ENCODE measurements at places on chromosomes 6 and 20. TPM values are rescaled to one million over a fixed set of nuclear protein-coding genes. Genes with fewer than 3 reads are reported as not detected.
A peak's percentile ranks its signal among the peaks of the same experiment; 100 is the strongest.

DNA sequence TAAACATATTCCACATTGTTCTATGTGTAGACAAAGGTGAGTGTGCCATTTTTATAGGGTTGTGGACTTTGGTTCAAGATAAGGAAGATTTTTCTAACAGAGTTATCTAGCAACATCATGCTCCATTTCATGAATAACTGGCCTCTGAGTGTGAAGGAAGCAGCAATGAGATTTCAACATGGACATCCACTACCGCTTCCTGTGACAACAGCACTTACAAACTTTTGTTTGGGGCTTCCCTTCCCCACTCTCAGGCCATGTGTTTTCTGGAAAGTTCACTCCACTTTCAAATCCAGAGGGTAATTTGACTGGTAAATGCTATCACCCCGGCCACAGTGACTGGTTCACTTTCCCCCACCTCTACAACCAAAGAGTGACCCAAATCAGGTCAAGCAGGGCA, 38.1 kb upstream of the PROKR2 start:
- DNase-seq, result no peak

- no peak for DNase-seq
Measured at GRCh38 chr6:134351615-134352474, 33.9 kb upstream of the SGK1 start.

DNA sequence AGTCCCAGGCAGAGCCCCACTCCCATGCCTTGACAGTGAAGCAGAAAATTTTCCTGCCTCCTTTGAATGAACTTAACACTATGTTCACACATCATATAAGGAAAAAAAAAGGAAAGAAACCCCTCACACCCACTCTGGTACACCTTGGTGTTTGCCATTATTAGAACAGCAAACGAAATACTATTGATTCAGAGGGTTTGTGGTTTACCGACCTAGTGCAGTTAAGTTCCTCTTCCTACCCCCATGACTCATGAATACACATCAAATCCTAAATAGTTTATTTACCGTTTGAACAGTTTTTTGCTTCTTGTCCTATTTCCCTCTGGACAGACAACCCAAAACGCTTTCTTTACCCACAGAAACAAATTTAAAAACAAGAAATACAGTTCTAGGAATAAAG, 237.7 kb downstream of the FOXA2 start:
- no peak for DNase-seq

DNA sequence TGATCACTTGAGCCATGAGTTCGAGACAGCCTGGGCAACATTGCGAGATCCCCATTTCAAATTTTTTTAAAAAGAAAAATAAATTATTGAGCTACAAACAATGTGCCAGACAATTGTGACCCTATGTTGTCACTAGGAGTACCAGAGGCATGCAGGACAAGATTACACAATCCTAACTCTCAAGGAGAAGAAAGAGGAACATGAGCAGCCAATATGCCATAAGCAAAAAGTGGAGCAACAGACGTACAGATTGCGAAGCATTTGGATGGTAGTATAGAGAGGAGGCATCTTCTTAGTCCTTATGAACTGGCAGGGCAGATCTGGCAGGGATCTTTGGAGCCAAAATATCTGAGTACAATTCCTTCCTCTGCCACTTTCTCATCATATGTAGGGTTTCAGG, 156.4 kb downstream of the OR2B2 start:
- no peak for DNase-seq

DNA sequence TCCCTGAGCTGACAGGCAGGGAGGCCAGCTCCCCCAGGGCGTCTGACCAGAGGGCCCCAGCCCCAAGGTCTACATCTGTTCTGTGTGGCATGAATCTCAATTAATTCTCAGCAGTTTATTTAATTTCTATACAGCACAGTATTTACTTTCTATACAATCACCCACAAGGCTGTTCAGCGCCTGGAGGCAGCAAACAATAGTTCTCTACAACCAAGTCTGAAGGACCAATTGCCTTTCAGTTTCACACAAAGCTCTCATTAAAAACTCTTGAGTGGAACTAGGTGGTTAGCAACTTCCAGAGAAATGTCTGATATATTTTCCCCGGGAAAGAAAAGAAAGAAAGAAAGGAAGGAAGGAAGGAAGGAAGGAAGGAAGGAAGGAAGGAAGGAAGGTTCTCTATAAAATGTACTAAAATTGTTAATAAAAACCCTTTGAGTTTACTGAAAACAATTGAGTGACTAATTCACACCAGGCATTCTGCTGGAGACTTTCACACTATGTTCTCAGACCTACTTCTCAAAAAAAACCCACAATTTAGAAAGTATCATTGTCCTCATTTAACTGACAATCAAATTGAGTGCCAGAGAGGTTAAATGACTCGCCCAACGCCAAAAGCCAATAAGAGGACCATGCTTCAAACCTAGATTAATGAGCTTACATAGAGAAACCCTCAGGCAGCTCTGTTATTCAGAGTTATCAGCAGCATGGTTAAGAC, 62.5 kb downstream of the METTL24 start:
- no peak for DNase-seq

- DNase-seq, result no peak
Measured at GRCh38 chr20:34747479-34747878, 43.3 kb downstream of the TP53INP2 start.

DNA sequence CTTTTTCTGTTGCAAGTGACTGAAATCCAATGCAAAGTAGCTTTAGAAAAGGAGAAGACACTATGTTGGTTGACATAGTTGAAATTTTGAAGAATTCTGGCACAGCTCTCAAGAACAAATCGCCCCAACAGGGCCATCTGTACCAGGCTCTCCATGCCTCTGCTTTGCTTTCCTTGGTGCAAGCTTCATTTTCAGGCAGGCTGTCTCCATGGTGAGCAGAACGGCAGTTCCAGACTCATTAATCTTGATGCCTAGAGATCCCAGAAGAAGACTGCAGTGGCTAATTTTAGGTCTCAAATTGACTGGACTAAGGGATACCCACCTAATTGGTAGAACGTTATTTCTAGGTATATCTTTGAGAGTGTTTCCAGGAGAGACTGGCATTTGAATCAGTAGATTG, 950.7 kb upstream of the FLRT3 start:
- no peak for DNase-seq

GRCh38 chr6:18213439-18213838, 50.9 kb downstream of the DEK start:
- DNase-seq, result no peak

- peak; percentile 59 for DNase-seq
Measured at GRCh38 chr6:108541843-108542759, 18.6 kb upstream of the FOXO3 start.

- peak; percentile 47 for DNase-seq
Measured at GRCh38 chr6:141321493-141322347, 811.0 kb upstream of the GJE1 start.

CSTF1 gene
- 30.3 TPM for total RNA-seq

BPIFA1 gene
- not detected for total RNA-seq

All from astrocyte (in vitro differentiated cells and primary cell).